ENCODE measurements at places on chromosomes 7 and 10.
A peak's percentile ranks its signal among the peaks of the same experiment; 100 is the strongest.

DNA sequence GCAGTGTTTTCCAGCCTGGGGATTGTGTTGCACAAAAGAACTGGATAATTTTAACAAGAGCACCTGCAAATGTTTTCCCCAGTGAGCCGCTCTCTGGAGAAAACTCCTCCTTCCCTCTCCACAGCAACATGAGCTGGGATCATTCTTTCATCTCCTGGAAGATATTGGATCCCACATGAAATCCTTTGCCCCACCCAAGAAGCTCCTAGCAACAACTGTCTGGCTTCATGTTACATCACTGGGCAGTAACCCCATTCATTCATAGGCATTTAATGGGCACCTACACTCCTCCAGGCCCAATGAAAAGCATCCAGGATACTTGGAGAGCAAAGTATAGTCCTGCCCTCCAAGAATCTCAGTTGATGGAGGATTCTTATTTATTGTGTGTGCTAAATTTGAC, 27.2 kb downstream of the LSM5 start:
- no peaks in the 10 kb centered on the region for H3K36me3 ChIP-seq
- no peaks in the 10 kb centered on the region for H3K4me1 ChIP-seq
- no peaks in the 10 kb centered on the region for H3K27me3 ChIP-seq
- no peak for DNase-seq
- no peak overlapping the region for H3K27ac ChIP-seq
- no peak overlapping the region for H3K4me3 ChIP-seq

- peak within 1 kb of the TSS; percentile 89 for H3K4me3 ChIP-seq
- H3K36me3 ChIP-seq: no peaks in the 10 kb centered on the region
- peak; percentile 96 for DNase-seq
- peaks cover 5% of the 10 kb centered on the region for H3K4me1 ChIP-seq
- peak within 1 kb of the TSS; percentile 57 for H3K27ac ChIP-seq
Observed at GRCh38 chr7:91264046-91264923, at the start of gene FZD1. Gene FZD1, plus strand, starts transcription at chr7:91264433. Its CDS starts 448 bp downstream, at chr7:91264881.

- H3K27me3 ChIP-seq: no peaks in the 10 kb centered on the region
- H3K36me3 ChIP-seq: no peaks in the 10 kb centered on the region
- no peak overlapping the region for H3K4me3 ChIP-seq
- H3K27ac ChIP-seq: no peak overlapping the region
- H3K4me1 ChIP-seq: no peaks in the 10 kb centered on the region
Observed at GRCh38 chr10:112002206-112002605, 181.4 kb downstream of the GPAM start.

DNA sequence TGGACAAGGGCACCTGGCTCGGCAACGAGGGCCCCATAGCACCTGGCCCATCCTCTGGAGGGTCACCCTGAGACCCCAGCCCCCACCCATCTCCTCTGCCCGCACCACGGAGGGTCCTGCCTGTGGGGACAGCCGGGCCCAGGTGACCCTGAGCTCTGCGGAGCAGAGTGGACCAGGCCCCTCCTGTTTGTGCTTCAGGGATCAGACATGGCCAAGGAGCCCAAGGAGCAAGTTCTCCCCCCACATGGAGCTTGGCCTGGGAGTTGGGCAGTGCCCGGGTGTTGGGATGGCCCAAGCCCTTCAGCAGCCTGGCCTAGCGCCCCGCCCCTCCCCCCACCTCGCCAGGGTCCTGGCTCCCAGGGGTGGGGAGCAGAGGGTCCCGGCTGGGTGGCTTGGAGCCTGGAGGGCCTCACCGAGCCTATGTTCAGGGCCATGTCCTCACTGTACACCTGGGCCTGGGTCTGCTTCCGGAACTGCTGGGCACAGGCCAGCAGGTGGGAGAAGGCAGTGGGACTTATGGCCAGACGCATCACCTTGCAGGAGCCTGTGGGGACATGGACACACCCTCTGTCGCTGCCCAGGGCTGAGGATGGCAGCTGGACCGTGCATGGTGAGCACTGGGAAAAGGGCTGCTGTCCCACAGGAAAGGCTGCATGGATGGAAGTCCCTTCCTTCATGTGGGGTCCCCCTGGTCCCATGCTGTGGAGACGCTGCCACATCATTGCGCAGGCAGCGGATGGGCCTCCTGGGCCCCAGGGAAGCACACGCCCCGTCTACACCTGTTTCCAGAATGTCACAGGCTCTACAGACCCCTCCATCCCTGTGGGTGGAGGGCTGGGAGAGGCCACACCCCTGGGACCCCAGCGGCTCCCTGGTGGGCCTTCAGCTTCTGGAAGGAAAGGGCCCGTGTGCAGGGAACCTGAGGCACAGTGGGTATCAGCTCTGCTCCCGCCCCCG, 49.2 kb upstream of the NKX6-2 start:
- H3K36me3 ChIP-seq: no peaks in the 10 kb centered on the region
- H3K27ac ChIP-seq: no peak overlapping the region
- H3K27me3 ChIP-seq: peaks cover 6% of the 10 kb centered on the region
- peaks cover 8% of the 10 kb centered on the region for H3K4me1 ChIP-seq
- H3K4me3 ChIP-seq: no peak overlapping the region

DNA sequence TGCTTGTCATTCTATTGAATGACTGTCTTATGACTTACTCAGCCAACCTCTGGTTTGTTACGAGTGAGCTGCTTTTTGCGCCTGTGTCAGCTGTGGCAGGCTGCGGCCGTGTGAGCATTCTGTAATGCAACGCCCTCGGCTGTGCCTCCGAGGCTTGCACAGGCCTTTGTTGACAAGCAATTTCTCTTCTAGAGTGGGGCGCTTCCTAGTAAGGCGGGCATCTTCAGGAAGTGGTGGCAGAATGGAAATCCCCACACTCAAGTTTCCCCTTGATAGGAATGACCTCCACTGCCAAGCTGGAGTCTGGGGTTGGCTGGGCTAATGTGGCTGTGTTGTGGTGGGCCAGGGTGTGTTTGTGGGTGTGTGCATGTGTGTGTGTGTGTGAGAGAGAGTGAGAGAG, 20.2 kb upstream of the TMEM178B start:
- H3K4me3 ChIP-seq: no peak overlapping the region
- no peaks in the 10 kb centered on the region for H3K36me3 ChIP-seq

DNA sequence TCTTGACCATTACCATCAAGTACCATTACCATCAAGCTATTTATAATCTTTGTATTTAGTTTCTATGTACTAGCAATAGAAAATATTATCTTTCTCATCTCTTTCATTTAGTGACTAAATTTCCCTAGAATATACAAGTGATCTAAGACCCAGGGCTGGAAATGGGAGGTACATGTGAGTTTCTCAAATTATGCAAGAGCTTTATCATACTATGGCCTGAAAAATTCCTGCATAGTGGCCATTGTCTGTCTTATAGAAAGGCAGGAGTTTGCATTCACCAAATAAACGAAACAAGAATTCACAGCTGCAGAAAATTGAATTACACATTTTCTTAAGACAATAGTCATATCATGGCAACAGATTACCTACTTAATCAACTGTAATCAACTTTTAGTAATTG, 50.7 kb upstream of the HDAC9 start:
- no peak overlapping the region for H3K4me3 ChIP-seq
- peaks cover 7% of the 10 kb centered on the region for H3K4me1 ChIP-seq
- no peaks in the 10 kb centered on the region for H3K27me3 ChIP-seq

DNA sequence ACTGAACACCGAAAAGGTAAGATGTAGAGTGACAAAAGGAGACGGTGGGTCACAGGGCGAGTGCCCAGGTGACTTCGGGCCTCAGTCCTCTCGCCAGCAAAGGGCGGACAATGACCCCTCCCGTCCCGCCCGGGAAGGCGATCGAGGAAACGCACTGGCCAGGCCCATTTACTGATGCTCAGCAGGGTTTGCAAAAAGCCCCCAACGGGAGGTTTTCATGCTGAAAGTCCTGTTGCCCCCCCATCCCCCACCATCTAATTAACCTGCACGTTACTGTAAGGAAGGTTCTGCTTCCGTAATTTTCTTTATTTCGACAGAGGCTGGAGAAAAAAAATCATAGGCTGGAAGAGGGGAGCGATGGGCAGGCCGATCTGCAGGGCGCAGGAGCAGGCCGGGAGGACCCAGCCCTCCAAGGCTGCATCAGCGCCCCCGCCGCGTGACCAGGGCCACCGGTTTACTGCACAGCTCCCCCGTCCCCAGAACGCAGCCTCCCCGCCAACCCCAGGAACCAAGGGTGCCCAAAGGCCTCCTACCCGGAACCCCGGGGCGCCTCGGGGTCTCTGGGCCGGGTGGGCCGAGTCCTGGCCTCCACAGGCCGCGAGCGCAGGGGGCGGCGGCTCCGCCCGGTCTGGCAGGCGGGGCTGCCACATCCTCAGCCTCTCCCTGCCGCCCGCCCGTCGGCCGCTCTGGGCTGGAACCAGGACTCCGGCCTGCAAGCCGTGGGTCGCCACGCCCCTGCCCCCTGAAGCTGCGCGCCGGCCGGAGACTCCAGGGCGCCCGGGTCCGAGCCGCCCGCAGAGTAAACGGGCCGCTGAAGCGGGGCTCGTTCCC, 613 bp downstream of the OAT start:
- peak overlapping the region; percentile 92 for H3K4me3 ChIP-seq
- H3K27me3 ChIP-seq: peaks cover 4% of the 10 kb centered on the region
- peaks cover 2% of the 10 kb centered on the region for H3K4me1 ChIP-seq
- peak overlapping the region; percentile 83 for H3K27ac ChIP-seq

- H3K27ac ChIP-seq: peak overlapping the region; percentile 78
- H3K27me3 ChIP-seq: peaks cover 14% of the 10 kb centered on the region
- H3K36me3 ChIP-seq: peaks cover 10% of the 10 kb centered on the region
- peak overlapping the region; percentile 69 for H3K4me3 ChIP-seq
Observed at GRCh38 chr7:1580422-1581030, 10.7 kb upstream of the PSMG3 start.

DNA sequence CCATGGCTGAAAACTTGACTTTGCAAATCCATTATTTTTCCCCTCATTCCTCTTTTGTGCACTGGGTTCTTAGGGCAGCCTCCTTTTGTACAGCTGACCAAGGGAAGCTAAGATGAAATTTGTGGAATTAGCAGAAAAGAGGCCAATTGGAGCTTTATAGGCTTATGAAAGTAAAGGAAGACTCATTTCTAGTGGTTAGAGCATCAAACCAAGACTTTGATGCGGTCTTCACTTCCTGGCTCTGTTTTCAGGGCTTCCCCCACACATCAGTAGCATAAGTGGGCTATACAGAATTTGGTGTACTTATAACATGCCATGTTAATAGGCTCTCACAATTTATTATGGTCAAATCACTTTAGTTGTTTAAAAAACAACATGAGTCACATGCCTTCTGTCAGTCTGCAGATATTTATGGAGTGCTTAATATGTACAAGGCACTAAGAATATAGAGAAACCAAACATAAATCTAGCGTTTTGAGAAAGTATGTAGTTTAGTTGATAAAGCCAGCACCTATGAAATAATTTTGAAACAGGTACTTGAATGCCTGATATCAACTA, 5.7 kb downstream of the AUTS2 start:
- H3K27ac ChIP-seq: no peak overlapping the region
- no peaks in the 10 kb centered on the region for H3K36me3 ChIP-seq
- H3K4me3 ChIP-seq: no peak overlapping the region
- no peak for DNase-seq
- peaks cover 7% of the 10 kb centered on the region for H3K27me3 ChIP-seq
- H3K4me1 ChIP-seq: peaks cover 10% of the 10 kb centered on the region

- H3K36me3 ChIP-seq: no peaks in the 10 kb centered on the region
- H3K4me3 ChIP-seq: no peak overlapping the region
- H3K4me1 ChIP-seq: no peaks in the 10 kb centered on the region
Observed at GRCh38 chr10:124315591-124316270, 103.0 kb downstream of the OAT start.

DNA sequence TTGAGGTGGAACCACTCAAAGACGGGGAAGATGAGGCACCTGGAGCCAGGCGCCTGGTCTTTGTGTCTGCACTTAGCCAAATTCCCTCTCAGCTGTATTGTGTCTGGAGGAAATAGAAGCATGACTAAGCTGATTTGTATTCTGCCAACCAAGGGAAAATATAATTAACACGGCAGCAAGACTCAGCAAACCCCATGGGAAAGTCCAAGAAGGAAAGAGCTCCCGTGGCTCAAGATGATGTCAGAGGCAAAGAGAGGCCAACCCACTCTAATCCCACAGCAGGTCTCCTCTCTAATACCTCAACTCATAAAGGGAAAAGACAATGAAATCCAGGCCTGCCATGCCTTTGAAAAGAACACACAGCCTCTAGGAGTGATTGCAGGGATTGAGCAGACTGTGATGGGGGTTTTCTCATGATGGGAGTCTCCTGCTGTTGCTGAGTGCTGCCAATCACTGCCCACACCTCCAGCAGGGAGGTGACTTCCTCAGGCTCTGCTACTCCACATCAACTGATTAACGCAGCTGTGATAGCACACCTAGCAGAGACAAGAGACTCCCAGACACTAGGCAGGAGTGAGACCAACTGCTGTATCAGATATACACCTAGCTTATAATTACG, 255.5 kb upstream of the C7orf33 start:
- peaks cover 20% of the 10 kb centered on the region for H3K4me1 ChIP-seq
- no peak overlapping the region for H3K4me3 ChIP-seq
- no peak for DNase-seq
- peaks cover 21% of the 10 kb centered on the region for H3K36me3 ChIP-seq
- no peak overlapping the region for H3K27ac ChIP-seq
- H3K27me3 ChIP-seq: peaks cover 21% of the 10 kb centered on the region

DNA sequence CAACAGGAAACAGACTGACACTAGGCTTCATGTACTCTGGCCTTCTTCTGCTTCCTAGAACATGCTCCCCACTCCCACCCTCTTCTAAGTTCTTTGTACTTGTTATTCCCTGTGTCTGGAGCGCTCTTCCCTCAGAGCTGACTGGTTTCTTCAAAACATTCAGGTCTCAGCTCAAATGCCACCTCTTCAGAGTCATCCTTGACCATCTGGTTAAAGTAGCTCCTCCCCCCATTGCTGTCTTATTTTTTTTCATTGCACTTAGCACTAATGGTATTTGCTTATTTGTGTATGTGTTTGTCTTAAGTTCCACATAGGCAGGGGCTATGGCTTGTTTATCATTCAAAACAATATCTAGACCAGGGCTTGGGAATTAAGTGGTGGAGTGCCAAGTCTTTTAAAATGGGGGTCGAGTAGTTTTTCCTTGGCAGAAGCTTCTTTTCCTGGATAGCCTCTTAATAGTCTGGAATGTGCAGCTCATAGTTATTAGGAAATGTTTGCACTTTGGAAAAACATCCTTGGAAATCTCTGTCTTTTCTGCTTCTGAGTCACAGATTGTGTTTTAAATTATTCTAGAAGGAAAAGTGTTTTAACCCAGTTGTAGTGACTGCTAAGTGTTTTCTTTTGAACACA, 60.0 kb downstream of the RALA start:
- H3K36me3 ChIP-seq: no peaks in the 10 kb centered on the region
- H3K4me1 ChIP-seq: peaks cover 21% of the 10 kb centered on the region
- peak overlapping the region; percentile 18 for H3K27ac ChIP-seq
- H3K4me3 ChIP-seq: no peak overlapping the region
- H3K27me3 ChIP-seq: peaks cover 1% of the 10 kb centered on the region

- no peaks in the 10 kb centered on the region for H3K36me3 ChIP-seq
- H3K4me1 ChIP-seq: no peaks in the 10 kb centered on the region
- H3K27me3 ChIP-seq: no peaks in the 10 kb centered on the region
- no peak overlapping the region for H3K27ac ChIP-seq
Observed at GRCh38 chr7:81449105-81449504, 320.7 kb downstream of the HGF start.

DNA sequence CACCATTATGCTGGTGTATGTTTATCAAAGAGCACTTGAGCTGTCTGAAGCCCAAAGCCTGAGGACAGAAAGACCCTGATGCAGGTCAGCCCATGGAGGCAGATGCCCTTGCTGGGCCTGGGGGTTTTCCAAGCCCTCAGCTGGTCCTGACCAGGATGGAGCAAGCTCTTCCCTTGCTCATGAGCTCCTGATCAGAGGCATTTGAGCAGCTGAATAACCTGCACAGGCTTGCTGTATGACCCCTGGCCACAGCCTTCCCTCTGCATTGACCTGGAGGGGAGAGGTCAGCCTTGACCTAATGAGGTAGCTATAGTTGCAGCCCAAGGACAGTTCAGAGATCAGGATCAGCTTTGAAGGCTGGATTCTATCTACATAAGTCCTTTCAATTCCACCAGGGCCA, 13.0 kb downstream of the AQP1 start:
- no peak overlapping the region for H3K27ac ChIP-seq
- no peak overlapping the region for H3K4me3 ChIP-seq
- DNase-seq: no peak
- H3K27me3 ChIP-seq: peaks cover 6% of the 10 kb centered on the region
